ENCODE measurements at places on chromosomes 4 and X. TPM values are rescaled to one million over a fixed set of nuclear protein-coding genes. Genes with fewer than 3 reads are reported as not detected.

GRCh38 chr4:113837397-113837796, 75.9 kb upstream of the CAMK2D start:
- DNase-seq = no peak

DNA sequence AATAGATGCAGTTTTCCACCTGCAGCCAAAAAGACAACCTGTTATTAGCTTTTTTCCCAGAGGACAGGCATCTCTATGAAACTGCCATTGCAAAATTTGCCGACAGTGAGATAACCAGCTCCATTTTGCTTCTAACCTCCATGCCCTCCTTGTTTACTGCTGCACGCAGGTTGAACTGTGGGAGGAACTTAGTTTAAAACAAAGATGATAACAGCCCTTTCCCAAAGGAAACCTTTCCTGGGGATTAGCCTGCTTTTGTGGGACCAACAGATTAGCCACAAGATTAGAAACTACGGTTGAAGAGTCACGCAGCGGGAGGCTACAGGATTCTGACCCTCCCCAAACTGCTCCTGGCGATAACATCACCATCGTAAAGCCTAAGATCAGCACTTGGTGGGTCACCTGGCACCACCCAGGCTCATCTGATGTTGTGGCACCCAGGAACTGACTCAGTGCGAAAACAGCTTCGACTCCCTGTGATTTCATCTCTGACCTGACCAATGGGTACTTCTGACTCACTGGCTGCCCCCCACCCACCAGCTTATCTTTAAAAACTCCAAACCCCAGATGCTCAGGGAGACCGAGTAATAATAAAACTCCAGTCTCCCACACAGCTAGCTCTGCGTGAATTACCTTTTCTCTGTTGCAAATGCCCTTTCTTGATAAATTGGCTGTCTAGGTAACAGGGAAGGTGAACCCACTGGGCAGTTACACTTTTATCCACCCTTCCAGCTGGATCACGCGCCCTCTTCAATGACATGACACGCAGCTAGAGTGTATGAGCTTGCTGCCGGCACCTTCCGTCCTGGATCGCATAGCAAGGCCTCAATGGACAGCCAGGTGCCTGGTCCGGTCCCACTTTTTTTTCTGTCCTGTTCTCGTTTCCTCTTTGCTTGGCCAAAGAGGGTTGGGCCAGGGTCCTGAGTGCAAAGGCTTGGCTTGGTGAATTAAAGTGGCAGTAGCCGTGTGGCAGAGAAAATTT, 27.2 kb downstream of the NOP14 start:
- DNase-seq = no peak

The HPGDS gene
- polyA plus RNA-seq = 4.4 TPM

The OTUD6A gene
- not detected for polyA plus RNA-seq

- DNase-seq = peak; percentile 75
Observed at GRCh38 chr4:81466841-81467671, 4.7 kb downstream of the RASGEF1B start.

- no peak for DNase-seq
Observed at GRCh38 chr4:7897811-7898210, 41.9 kb downstream of the AFAP1 start.

DNA sequence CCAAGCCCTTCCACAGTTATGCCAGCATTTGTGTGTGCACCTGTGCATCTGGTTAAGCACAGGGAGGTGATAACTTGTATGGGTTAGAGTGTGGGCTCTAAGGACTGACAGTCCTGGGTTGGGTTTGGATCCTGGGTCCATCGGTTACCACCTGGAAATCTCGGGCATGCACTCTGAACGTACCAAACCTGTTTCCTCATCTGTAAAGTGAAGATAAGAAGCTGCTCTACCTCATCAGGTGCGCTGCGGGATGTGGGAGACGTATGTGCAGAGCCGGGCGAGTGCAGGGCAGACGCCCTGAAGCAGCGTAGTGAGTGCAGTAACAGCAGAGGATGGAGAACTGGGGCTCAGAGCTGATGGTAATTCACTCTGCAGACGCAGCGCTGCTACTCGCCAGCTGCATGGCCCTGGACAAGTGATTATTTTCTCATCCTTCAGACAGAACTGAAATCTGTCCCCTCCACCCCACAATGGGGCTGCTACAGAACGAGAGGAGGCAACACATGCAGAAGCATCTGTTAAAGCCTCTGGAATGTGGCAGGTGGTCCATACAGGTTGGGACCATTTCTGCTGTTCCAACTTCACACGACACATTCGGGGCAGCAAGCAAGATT, 64.4 kb downstream of the HADH start:
- DNase-seq = no peak

GRCh38 chr4:93659629-93660028, 168.9 kb upstream of the ATOH1 start:
- no peak for DNase-seq

The SUPT20HL2 gene
- not detected for polyA plus RNA-seq

The GAB3 gene
- 2.1 TPM for polyA plus RNA-seq

DNA sequence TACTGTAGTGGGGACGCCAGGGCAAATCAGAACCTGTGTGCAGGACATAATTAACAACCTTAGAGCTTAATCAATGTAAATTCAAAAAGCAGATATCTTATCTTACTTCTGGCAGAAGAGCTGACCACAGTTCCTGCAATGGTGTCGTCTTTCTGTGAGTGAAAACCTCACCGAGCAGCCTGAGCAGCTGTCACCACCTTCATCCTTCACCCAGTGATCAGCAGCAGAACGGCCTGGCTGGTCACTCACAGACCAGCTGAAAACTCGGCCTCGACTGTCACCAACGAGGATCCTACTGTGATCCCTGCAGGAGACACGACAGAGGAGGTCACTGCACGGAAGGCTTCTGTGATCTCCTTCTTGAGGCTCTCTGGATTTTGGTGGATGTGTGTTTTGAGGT, 94.2 kb downstream of the CDS1 start:
- no peak for DNase-seq

- DNase-seq = no peak
Observed at GRCh38 chr4:118968813-118969212, 80.2 kb downstream of the SYNPO2 start.

GRCh38 chrX:112786076-112786475, 54.6 kb downstream of the AMOT start:
- no peak for DNase-seq

- no peak for DNase-seq
Observed at GRCh38 chr4:25915353-25915705, 1.3 kb downstream of the SMIM20 start.

GRCh38 chr4:57405359-57405758, 295.2 kb upstream of the IGFBP7 start:
- no peak for DNase-seq

The HSPA4L gene
- 9.1 TPM for polyA plus RNA-seq

The NMU gene
- polyA plus RNA-seq = 11.6 TPM

DNA sequence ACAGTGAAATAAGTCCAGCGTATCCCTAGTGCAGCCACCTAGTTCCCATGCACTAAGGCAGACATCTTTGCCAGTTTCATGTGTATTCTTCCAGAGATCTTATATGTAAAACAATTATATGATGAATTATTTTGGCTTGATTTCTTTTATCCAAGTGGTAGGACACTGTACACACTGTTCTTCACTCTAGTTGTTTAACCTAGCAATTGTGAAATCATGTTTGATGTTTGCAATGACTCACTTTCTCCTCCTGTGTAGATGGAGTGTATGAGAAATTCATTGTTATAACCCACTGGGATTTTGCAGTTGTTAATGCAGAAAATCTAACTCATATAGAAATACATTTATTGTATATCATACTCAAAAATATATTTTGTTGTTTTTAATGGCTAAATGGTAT, 17.5 kb upstream of the TBC1D1 start:
- DNase-seq = no peak

DNA sequence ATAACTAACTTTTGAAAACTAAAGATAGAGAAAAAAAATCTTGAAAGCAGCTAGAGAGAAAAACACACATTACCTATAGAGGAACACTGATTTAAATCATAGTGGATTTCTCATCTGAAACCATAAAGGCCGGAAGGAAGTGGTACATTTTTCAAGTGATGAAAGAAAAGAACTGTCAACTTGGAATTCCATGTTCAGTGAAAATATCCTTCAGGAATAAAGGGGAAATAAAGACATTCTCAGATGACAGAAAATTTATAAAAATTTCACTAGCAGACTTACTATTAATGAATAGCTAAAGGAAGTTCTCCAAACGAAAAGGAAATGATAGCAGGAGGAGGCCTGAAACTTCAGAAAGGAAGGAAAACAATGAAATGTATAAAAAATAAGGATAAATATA, 7.6 kb upstream of the JADE3 start:
- no peak for DNase-seq

All from renal pelvis (tissue), 12 donors.